ENCODE measurements at places on chromosomes 2 and 18.

GRCh38 chr2:1231466-1232063, 181.7 kb upstream of the TPO start:
- no peak for DNase-seq

DNA sequence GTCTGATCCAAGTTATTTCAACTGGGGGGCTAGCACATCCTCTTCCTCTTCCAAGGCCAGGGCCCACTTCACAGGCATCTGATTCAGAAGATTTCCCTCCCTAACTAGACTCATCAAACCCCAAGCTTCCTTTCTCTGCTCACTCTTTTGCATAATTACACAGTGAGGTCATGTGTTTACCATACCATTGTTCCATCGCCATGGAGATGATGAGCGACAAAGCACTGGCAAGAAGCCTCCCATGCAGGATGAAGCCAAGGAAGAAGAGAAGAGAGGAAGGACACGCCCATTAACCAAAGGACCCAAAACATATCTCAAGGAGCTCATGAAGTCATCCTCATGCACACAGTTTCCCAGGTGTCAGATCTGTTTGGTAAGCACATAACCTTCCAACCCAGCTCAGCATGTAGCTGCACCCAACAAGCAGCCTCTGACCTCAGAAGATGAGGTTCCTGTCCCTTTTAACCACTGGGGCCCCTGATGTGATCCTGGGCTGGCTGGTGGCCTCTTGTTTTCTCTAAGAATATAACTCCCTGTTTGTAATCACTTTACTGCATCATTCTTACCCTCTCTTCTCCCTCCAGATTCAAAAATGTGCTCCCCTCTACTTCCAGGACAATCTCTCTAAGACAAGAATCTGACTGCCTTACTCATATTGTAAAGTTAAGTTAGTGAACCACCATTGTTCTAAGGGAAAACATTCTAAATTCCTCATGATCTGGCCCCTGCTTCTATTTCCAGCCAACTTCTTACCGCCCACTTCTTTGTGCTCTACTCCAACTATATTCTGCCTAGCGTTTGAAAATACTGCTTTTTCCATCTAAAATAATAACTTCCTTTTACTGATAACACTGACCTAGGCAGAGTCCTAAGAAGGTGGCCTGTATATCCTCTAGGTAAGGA, 190.1 kb downstream of the TTC32 start:
- no peak for DNase-seq

DNA sequence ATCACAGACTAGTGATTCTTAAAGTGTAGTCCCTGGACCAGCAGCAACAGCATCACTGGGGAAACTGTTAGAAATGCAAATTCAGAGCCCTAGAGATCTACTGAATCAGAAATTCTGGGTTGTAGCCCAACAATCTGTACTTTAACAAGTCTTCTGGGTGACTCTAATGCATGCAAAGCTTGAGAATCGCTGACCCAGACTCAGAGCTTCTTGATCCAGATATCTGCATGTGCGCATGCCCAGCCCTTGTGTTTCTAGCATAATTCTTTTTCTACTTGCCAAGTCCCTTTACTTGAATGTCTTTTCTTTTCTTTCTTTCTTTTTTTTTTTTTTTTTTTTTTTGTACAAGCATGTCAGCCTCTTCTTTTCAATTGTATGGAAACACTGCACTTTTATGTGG, 60.4 kb downstream of the FIGN start:
- DNase-seq = no peak

- no peak for DNase-seq
Measured at GRCh38 chr2:53450923-53451322, 316.7 kb upstream of the CHAC2 start.

Data from GM13976 (cell line).